Type B pancreatic cell (in vitro differentiated cells): ENCODE measurements at places on chromosomes 13 and 19. TPM values are rescaled to one million over a fixed set of nuclear protein-coding genes. Genes with fewer than 3 reads are reported as not detected.

ZNF709 gene
- 3.6 and 5.6 TPM in 2 replicates for total RNA-seq

DNA sequence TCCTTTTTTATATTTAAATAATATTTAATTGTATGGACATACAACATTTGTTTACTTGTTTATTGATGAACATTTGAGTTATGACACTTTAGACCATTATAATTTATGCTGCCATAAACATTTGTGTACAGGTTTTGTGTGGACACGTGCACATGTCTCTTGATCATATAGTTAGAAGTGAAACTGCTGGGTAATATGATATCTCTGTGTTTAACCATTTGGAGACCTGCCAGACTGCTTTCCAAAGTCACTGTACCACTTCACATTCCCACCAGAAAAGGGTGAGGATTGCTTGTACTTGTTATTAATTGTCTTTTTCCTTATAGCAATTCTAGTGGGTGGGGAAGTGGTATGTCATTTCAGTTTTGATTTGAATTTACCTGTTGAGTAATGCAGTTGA is 145.6 kb upstream of the KLHL1 start:
- no peak for DNase-seq

- no peak for DNase-seq
Observed at GRCh38 chr13:96403241-96403640, 313.3 kb downstream of the HS6ST3 start.

DNA sequence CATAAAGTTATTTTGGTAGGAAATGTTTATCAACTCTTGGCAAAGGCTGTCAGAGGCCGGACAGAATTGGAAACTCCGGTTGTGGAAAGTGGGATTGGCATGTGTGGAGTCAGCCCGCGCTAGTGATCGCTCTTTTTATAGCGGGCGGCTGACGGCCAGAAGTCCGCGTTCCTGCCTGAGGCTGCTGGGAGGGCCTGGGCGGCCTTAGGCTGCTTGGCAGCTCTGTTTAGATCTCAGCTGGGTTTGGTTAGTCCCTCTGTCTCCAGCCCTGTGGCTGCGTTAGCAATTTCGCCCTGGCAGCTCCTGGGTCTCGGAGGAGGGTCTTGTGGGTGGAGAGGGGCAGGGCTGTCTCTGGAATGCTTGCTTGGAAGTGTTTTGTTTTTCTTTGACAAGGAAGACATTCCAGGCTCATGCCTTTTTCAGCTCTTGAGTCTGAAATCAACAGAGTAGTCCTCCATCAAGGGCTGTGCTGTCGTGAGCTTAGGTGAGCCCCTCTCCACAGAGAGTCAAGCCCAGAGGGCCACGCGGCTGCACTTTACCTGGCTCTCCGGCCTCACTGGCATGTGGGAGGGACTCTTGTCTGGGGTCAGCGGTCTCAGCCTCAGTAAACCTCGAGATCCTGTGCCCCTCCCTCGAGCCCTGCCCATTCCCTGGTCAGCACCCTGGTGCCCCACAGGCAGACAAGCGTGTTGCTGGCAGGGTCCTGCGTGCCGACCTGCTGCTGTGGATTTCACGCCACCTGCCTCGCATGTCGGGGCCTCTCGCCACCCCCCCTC is 22.5 kb downstream of the DOT1L start:
- no peak for DNase-seq

DNA sequence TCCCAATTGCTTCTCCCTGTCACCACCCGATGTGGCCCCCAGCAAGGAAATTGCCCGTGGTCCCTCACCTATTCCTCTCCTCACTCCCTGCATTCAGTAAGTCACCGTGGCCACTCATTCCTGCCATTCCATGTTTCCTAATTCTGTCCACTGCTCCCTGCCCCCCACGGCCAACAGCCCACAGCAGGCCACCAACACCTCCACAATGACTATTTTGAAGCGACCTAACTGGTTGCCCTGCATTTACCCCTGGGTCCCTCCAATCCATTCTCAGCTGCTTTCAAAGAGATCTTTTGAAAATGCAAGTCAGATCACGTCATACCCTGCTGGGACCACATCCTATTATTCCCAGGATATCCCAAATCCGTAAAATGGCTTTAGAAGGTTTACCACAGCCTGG is 210.4 kb downstream of the DCLK1 start:
- DNase-seq = no peak

- DNase-seq = no peak
Observed at GRCh38 chr19:6204866-6205723, 69.6 kb downstream of the ACSBG2 start.

GRCh38 chr13:109989686-109990085 is 203.3 kb upstream of the IRS2 start:
- no peak for DNase-seq
